ENCODE measurements at places on chromosomes 4 and X.

DNA sequence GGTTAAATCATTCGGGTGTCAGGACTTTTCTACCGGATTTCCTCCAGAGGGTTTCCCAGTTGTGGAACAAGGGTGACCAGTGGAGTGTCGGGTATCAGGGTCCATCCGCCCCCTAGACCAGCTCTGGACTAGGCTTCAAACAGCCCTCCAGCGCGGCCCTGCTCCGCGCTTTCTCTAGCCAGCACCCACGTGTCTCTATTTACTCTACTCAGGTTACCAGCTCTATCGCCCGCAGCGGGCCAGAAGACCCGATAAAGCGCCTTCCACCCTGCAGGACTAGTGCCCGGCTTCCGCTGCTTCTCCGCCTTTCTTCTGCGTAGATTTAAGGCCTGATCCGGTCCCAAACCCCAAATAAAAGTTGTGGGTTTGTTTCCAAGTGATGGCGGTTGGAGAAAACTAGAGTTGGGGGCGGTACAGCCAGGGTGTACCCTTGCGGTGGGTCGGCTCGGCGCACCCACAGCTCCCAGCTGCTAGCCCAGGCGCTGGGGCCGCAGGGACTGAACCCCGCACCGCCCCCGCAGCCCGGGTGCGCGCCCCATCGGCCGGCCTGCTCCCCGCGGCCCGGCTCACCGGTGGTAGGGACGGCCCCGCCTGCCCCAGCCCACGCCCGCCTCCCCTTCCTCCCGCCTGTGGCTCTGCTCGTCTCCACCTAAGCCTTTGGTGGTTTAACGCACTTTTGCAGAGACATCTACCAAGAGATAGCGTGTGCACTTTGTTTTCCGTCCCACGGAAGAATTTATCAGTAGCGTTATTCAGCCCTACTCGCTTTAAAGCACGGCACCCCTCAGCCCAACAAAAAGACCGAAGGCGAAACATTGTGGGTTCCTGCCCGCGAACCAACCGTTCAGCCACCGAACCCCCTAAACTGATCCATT is 2.1 kb downstream of the LEF1 start:
- DNase-seq = no peak

DNA sequence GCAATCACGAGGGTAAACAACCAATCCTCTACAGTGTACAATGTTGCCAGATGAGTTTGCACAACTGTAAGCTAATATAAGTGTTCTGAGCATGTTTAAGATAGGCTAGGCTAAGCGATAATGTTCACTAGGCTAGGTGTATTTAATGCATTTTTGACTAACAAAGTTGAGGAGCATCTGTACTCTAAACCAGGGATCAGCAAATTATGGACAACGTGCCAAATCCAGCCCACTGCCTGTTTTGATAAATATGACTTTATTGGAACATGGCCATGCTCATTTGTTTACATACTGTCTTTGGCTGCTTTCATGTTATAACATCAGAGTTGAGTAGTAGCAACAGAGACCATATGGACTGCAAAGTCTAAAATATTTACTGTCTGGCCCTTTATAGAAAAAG is 46.3 kb upstream of the ARHGEF6 start:
- DNase-seq = no peak

DNA sequence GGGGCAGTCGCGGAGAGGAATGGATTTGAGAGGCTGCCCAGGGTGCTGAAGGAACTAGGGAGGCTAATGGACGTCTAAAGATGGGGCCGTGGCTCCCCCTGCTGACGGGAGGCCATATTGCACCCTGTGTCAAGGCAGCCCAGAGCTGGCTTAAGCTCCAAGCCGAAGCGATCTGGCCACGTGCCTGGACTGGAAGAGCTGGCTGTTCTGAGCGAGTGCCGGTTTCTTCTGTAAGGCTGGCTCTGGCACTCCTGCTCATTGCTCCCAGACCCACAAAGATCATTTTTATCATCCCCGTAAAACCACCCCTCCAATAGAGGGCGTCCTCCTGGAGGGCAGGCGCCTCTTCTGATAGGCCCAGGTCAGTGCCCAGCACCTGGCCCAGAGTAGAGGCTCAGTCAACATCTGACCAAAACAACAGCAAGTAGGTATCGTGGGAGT is 5.6 kb downstream of the PNCK start:
- peak; percentile 44 for DNase-seq

- DNase-seq = no peak
Observed at GRCh38 chrX:150234126-150234525, 129.0 kb upstream of the MAMLD1 start.

DNA sequence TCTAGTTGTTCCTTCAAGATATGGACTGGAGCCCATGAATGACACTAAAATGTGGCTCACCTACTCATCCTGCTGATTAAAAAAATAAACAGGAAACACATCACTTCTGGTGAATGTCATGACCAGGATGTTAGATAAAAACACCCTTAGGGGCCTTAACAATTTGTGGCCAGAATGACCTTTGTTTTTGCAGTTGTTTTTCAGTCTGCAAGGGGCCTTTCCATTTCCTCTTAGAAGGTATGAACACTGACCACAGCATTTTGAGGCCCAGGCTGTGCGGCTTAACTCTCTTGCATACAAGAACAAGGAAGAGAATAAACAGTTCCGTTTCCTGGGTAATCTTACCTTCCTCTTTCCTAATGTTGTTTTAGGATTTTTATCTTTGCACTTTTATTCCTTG is 113.2 kb downstream of the IL1RAPL2 start:
- DNase-seq = no peak

- peak; percentile 37 for DNase-seq
Observed at GRCh38 chr4:7988437-7988836, 48.8 kb upstream of the AFAP1 start.

DNA sequence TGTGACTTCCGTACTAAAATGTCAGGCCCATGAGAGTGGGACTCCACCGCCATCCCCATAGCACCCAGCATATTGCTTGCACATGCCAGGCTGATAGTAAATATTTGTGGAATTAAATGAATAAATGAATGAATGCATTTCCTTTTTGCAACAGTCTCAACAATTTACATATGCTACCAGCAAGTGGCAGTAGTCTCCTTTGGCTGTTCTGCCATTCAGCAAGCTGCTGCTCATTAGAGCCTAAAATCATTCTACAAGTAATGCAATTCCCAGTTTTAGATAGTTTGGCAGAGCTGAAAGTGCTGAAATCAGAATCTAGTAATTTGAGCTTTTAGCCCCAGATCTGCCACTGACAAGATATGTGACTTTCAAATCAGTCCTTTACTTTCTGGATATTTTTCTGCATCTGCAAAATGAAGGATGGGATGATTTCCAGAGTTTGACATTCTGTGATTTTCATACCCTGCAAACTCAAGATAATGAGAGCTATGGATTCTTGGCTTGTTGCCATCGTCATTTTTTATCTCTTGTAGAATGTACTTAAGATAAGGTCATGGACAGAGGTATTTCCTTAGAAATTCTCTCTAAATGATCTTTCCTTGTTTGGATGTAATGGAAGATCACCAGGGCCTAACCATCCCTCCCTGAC is 35.7 kb upstream of the INTS6L start:
- DNase-seq = peak; percentile 36

DNA sequence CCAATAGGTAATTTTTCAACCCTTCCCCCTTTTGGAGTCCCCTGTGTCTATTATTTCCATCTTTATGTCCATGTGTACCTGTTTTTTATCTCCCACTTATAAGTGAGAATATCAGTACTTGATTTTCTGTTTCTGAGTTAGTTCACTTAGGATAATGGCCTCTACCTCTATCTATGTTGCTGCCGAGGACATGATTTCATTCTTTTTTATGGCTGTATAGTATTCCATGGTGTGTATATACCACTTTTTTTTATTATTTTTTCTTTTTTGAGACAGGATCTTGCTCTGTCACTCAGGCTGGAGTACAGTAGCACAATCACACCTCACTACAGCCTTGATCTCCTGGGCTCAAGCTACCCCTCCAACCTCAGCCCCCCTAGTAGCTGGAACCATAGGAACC is 47.6 kb downstream of the FUNDC1 start:
- no peak for DNase-seq

DNA sequence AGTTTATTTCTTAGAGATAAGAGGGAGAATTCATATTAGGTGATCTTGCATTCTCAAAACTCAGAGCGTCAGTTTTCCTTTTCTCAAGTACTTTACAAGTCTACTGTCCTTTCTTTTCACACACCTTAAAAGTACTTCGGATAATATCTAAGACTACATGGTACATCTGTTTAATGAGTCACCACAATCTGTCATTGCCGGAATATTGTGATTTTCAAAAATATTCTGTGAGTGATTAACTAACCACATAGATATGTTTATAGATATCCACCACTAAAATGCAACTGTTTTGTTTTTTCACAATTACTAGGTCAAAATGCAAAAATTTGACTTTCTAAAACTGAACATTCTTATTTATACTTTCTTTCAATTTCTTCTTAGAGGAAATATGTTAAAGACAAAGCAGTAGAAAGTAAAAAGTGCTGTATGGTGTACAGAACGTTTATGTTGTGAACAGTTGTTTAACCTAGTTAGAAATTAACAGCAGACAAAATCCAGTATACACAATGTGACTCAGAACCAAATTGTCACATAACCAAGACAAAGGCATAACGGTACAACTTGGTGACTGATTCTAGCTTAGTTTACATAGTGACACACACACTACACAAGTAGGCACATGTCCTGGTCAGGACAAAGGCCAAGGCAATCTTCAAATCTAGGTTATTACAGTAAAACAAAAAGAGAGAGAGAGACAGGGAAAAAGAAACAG is 482.9 kb downstream of the NAF1 start:
- no peak for DNase-seq

- DNase-seq = no peak
Observed at GRCh38 chr4:81173213-81173612, 41.8 kb downstream of the PRKG2 start.

- DNase-seq = no peak
Observed at GRCh38 chr4:101292214-101292613, 55.1 kb downstream of the PPP3CA start.

- DNase-seq = peak; percentile 52
Observed at GRCh38 chr4:146520896-146521540, 722 bp downstream of the SLC10A7 start.

DNA sequence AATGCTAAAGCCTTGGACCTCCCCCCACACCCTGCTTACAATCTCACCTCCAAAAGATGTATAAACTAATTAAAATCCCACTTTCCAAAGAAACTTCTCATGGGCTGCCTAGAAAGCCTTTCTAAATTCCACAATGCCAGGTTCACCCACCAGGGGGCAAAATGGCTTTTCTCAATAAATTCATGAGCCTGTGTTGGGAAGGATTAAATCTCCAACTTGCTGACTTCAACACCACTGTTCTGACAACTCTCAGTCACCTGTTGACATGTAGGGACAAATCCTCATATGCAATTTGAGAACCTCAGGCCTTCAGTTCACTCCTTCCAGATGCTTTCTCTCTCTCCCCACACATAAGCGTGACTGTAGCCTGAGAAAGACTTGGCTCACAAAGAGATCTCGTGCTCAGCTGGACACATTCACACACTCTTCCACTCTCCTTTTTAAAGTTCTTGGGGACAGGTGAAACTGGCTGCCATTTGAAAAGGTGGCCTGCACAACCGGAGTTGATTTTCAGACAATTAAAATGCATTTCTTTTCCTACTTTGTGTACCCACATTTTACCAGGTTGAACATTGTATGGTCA is 88.6 kb upstream of the PRPS2 start:
- no peak for DNase-seq

DNA sequence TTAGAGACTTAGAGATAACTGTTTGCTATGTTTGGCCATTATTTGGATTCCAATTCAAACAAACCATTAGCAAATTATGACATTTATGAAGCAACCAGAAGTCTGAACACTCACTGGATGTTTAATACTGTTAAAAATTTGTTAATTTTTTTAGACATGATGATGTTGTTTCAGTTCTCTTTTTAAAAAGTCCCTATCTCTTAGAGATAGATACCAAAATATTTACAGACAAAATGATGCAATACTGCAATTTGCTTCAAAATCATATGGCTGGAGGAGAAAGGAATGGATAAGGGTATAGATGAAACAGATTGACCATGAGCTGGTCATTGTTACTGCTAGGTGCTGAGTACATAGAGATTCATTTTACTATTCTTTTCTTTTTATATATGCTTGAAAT is 534.6 kb downstream of the BCOR start:
- DNase-seq = no peak

DNA sequence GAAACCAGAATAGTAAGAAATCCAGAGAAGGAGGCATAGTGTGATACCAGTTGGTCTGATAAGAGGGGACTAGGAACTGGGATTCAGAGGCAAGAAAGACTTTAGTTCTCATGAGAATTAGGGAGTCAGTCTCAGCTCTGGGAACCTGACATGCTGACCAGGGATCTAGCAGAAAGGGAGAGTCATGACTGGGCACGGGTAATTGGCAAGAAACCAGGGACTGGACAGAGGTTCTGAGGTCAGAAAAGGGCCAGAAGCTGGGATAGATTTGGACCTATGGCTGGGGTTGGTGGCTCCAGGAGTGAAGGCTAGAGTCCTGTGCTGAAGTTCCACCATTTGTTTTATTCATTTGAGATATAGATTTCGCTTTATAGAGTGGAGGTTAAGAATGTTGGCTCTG is 110.2 kb upstream of the C1GALT1C1 start:
- no peak for DNase-seq

- DNase-seq = no peak
Observed at GRCh38 chr4:4869731-4870571, 10.5 kb downstream of the MSX1 start.

DNA sequence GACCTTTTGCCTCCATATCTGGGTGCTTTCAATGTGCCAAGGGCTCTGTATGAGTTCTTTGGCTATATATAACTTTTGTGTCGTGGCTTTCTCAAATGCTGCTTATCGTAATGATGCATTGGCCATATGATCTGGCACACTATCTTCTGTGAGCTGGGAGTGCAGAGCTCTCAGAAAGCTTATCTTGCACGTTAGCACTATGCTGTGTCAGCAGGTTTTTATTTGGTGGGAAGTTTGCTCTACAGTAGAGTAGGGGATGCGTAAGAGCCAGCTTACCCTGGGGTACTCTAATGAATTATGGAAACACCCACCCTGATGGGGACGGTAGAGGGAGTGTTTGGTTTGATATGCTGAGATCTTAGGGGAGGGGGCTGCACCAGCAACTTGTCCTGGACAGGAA is 119.6 kb downstream of the FAAH2 start:
- DNase-seq = no peak

Data from HCEC 1CT (cell line).